ENCODE measurements at places on chromosomes 5 and 9. TPM values are rescaled to one million over a fixed set of nuclear protein-coding genes. Genes with fewer than 3 reads are reported as not detected.

FAM169A gene
- 7.7 TPM for total RNA-seq

DNA sequence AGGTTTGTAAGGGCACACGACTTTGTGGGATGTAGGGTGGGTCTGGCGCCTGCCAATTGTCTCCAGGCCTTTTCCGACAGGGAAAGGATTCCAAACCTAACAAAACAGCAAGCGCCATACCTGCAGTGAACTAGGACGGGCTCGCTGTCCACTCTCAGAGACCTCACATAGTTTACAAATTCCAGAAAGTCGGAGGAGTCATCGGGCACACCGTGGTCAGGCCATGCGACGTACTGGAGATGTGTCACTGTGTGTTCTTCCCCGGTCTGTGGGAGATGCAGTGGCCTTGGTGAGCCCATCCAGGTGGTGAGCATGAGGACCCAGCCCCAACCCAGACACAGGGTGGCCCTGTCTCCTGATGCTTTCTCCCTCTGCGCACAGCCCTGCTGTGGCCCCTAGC lies 61.3 kb upstream of the EPB41L4B start:
- no peak for DNase-seq

IFNA13 gene
- total RNA-seq, result not detected

DNA sequence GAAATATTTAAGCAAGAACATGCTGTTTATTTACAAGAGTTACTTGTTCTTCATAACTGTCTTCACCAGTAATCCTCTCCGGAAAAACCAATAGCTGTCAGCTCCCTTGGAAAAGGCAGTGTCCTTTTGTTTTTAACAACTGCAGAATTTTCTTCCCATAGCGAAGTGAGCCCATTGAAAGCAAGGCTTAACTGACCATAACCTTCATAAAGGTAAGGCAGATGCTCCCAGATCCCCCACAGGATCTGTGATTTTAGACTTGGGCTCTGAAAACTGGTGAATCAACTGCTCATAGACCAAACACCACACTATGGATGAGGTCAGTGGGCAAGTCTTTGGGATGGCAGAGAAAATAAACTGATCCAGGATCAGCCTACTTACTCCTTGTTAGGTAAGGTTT lies 155.0 kb downstream of the GLIS3 start:
- no peak for DNase-seq

DNA sequence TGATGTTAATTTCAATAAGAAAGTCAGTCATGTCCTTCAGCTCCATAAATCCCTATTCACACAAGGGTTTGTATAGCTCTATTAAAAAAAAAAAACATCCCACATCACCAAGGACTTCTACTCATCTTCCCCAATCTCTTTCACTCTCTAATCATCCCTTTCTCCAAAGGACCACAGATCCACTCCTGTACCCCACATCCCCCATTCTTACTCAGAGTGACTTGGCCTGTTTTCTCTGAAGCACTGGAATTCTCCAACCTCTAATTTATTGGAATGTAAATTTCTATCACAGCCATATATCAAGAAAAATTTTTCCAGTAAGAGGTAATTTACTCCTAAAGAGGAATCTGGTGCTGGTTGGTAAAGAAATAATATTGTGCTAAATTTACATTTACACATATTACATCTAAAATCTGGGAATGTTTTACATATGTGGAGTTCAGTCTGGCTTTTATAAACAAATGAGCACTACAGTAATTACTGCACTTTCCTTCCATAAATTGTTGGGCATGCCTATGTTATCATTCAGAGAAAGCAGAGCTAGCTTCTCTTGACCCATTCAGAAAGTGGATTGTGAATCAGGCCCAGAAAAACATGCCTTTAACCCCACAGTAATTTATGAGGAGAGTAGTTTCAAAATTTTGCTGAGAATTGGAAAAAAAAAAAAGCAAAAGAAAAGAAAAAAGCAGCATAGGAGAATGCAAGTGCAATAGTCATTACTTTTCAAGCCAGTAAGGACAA lies 399.5 kb upstream of the TNC start:
- no peak for DNase-seq

DNA sequence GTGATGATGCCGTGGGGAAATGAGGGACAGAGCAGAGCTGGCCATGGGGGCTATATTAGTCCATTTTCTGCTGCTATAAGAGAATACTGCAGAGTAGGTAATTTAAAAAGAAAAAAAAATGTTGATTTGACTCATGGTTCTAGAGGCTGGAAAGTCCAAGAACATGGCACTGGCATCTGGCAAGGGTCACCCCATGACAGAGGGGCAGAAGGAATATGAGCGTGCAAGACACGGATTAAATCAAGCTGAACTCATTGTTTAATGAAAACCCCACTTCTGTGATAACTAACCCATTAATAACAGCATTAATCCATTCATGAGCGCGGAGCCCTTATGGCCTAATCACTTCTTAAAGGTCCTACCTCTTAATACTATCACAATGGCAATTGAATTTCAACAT lies 68.8 kb downstream of the SNX18 start:
- no peak for DNase-seq

DNA sequence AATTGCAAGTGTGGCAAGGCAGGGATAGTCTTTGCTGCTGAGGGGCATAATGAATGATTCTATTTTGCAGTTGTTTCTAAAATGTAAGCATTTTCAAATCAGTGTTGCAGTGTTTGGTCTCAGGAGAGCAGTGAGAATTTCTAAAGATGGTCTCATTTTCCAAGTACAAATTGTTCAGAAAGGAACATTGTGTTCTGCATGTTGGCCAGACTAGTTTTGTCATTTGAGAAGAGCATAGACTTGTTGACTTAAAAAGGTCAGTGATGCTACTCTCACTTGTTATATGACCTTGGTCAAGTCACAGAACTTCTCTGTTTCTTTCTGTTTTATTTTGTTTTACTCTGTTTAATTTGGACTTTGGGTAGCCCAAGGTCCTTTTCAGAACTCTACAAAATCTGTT lies 344.6 kb downstream of the OSTF1 start:
- DNase-seq, result no peak

DNA sequence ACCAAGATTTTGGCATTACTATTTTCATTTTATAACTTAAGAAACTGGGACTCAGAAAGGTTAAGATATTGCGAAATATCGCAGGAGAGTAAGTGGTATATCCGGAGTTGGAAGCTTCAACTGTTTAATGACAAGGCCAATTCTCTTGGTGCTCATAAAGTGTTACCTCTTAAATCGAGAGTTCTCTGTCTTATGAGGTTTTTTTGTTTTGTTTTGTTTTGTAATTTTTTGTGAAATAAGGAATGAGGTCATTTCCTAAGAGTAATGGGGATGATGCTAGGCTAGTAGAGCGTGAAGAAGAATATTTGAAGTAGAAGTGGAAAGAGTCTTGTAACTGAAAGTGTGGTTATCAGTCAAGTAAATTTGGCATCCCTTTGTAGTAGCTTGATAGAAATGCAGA lies 183.2 kb upstream of the DAB2 start:
- no peak for DNase-seq

BHMT2 gene
- total RNA-seq, result 9.8 TPM

C6 gene
- 14.1 TPM for total RNA-seq

- DNase-seq, result no peak
Measured at GRCh38 chr5:57111993-57112392, 61.9 kb upstream of the GPBP1 start.

- DNase-seq, result no peak
Measured at GRCh38 chr9:110502842-110503241, 76.7 kb downstream of the SVEP1 start.

DNA sequence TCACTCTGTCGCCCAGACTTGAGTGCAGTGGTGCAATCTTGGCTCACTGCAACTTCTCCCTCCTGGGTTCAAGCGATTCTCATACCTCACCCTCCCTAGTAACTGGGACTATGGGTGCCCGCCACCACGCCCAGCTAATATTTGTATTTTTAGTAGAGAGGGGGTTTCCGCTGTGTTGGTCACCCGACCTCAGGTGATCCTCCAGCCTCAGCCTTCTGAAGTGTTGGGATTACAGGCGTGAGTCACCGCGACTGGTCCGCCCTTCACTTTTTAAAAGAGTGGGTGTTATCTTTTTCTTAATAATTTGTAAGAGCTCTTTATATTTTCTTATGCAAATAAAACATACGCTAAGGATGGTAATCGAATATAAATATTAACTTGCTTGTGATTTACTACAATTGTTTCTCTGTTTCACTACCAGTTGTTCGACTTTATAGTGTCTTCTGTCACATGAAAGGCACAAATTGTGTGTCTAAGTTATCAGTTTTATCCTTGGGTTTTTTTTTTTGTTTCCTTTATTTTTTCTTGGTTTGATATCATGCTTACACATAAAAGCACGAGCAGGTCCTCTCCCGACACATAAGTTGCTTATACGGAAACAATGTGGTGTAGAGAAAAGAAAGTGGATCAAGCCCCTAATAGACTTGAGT lies 1.9 kb upstream of the GPBP1 start:
- peak; percentile 42 for DNase-seq

All from ovary (tissue), 10 donors.